Stimulated activated CD8-positive, alpha-beta memory T cell treated with anti-CD3 and anti-CD28 coated beads, Interleukin-4, amount 100 ng/mL, for 4 hours (primary cell): ENCODE measurements at places on chromosomes 13 and 19.

GRCh38 chr19:52694921-52695320 is 39.9 kb downstream of the ZNF611 start:
- no peak for DNase-seq

- no peak for DNase-seq
Observed at GRCh38 chr13:46523972-46524752, 28.8 kb upstream of the LRCH1 start.

- no peak for DNase-seq
Observed at GRCh38 chr13:80011448-80012212, 329.3 kb downstream of the SPRY2 start.

GRCh38 chr13:101346161-101346560 is 70.1 kb downstream of the NALCN start:
- DNase-seq = no peak

- no peak for DNase-seq
Observed at GRCh38 chr13:67515895-67516294, 285.8 kb upstream of the PCDH9 start.

DNA sequence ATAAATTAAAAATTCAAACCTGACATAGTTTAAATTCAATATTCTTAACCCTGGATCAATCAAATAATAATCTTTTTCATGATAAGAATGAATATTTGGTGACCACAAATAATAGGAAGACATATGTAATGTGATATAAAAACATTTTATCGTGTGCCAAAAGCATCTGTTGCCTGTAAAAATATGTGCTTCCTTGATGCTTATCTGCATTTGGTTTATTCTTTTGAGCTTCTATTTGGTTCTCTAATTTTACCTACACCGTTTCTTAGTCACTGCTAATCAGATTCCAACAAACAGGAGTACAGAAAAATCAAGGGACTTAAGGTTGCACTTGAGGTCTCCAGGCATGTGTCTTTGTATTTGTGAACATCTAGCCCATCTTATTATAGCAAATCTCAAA is 274.5 kb downstream of the DCT start:
- no peak for DNase-seq

DNA sequence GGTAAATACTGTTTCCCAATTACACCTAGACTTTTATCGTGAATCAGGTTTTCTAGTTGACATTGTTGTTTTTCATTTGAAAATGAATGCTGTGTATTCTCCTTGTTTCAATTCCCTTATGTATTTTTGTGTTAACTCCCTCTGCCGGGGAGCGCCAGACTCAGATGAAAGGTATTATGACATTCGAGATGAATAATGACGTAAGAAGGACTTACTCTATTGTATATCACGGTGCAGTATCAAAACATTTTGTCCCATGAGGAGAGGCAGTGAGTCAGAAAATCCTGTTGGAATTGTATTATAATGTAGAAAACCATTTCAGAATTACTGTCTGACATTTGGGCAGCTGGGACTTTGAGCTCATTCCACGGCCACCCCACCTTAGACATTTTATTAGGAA is 61.6 kb downstream of the LRCH1 start:
- no peak for DNase-seq

DNA sequence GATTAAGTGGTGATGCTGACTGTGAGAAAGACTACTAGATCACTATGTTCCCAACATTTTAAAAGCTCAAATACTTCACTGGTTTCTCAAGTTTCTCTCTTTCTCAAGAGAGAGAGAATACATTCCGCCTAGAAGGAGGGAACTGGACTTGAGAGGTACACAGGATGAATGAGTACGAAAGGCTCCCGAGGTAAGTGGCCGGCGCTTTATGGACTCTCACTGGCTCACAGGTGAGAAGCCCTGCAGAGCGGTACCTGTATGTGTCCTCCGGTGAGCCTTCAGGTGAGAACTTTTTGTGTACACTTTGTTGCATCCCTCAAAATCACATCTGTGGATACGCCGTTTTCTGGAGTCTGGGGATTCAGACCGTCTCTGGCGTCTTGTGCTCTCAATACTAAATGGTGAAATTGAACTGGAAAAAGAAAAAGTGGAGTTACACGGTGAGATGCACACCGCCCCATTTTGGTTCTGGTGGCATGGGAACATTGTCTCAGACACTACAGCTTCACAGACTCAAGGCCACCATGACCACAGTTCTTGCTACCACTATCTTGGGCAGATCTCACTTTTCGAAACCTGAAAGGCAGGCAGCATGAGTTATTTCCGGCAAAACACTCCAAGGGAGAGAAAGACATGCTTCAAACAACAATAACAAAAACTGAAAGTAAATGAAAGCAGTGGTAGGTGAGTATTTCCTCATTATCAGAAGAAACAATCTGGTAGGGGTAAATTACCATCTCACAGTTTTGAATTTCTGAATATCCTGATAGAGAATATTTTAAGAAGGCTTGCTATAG is 418.9 kb downstream of the KLF12 start:
- no peak for DNase-seq

GRCh38 chr13:43805681-43806128 is 18.9 kb upstream of the ENOX1 start:
- no peak for DNase-seq

- DNase-seq = no peak
Observed at GRCh38 chr13:52459668-52460067, 4.4 kb downstream of the CKAP2 start.

- no peak for DNase-seq
Observed at GRCh38 chr19:38666663-38667511, 19.4 kb downstream of the ACTN4 start.

- no peak for DNase-seq
Observed at GRCh38 chr19:16259385-16260159, 61.9 kb downstream of the AP1M1 start.

- no peak for DNase-seq
Observed at GRCh38 chr13:95741584-95742563, 64.9 kb downstream of the DNAJC3 start.

DNA sequence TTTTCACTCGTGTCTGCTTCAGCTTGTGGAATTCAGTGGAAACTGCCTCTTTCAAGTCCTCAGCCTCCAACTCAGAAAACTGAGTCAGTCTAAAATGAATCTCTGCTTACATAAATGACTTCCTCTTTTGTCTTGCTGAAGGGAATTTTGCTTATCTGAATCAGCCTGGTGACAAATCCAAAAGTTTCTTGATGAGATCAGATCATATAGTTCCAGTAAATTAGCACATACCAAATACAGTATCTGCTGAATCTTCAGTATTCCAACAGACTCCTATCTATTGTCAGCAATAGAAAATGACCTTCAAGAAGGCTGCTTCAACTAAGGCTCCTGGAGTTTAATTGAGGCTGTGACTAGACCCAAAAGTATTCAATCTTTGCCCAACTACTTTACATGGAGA is 290.0 kb downstream of the MZT1 start:
- DNase-seq = no peak

- DNase-seq = no peak
Observed at GRCh38 chr13:38685974-38686576, 802 bp upstream of the FREM2 start.

DNA sequence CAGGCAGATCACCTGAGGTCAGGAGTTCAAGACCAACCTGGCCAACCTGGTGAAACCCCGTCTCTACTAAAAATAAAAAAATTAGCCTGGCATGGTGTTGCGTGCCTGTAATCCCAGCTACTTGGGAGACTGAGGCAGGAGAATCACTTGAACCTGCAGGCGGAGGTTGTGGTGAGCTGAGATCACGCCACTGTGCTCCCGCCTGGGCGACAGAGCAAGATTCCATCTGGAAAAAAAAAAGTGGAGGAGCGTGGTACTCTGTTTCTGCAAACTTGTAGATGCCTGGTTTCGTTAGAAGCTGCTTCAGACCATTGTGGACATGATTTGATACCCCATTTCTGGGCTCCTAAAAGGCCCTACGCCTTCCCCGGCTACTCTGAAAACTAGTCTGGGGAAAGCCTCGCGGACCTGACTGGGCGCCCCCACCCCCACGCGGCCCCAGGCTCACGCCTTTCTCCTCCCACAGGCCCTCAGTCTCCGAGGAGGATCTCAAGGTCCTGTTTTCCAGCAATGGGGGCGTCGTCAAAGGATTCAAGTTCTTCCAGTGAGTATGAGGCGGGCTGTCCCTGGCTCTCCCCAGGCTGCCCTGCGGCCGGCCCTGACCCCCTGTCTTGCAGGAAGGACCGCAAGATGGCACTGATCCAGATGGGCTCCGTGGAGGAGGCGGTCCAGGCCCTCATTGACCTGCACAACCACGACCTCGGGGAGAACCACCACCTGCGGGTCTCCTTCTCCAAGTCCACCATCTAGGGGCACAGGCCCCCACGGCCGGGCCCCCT is 11.5 kb downstream of the PLPPR3 start:
- DNase-seq = no peak

DNA sequence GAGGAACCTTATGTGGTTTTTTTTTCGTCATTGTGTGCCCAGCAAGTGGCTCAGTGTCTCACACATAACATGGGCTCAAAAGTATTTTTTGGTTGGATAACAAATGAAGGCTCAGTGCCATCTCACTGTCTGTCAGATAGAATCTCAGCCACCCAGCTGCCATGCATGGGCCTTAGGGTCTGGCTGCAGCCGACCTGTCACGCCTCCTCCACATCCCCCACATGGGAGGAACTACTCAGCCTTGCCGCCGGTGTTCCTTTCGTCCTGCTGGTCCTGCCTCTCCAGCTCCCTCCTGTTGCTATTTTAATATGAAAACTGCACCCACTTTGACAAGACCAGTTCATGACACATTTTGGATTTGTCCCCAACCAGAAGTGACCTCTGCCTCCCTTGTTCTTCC is 121.2 kb downstream of the SHISA2 start:
- no peak for DNase-seq

- DNase-seq = no peak
Observed at GRCh38 chr19:20321139-20321763, 154.2 kb downstream of the ZNF486 start.

GRCh38 chr19:37983916-37984315 is 76.9 kb downstream of the SIPA1L3 start:
- no peak for DNase-seq

- no peak for DNase-seq
Observed at GRCh38 chr19:15365264-15365663, 14.3 kb downstream of the AKAP8 start.

DNA sequence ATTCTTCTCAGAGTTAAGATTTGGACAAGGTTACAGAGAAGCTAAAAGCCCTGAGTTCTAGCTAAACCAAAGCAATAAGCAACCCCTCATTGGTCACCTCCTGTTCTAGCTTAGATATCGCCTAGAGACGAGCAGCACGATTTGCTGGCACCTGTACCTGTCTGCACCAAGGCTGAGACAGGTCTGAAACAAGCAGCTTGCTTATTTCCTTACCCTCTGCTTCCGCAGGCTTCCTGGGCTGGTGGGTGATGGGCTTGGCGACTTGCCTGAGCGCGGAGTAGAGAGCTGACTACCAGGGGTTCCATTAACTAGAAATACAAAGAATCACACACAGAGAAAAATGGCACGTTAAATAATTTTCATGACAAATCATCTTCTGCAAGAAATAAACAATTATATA is 276.9 kb downstream of the DCLK1 start:
- no peak for DNase-seq

GRCh38 chr13:81078048-81078447 is 737.1 kb upstream of the SPRY2 start:
- no peak for DNase-seq

GRCh38 chr19:12676384-12676792 is 5.3 kb downstream of the DHPS start:
- DNase-seq = peak; percentile 84

GRCh38 chr19:6480848-6481415 is 655 bp downstream of the DENND1C start:
- no peak for DNase-seq

DNA sequence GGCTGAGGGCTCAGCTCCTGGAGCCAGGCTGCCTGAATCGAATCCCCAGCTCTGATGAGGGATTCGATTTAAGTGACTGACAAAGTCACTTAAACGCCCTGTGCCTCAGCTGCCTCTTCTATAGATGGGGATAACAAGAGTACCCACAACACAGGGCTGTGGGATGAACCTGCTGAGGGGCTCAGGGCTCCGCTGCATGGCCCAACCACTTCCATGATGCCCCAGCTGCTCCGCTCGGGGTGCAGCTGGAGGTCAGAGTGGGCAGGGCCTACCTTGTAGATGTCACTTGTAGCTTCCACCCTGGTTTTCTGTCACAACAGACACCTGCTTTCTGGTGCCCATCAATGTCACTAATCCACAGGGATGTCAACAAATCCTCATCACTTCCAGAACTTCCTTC is 39.2 kb downstream of the STK24 start:
- no peak for DNase-seq

- no peak for DNase-seq
Observed at GRCh38 chr19:13130886-13131490, 12.9 kb downstream of the NACC1 start.

GRCh38 chr19:47794526-47794925 is 9.8 kb downstream of the TPRX1 start:
- no peak for DNase-seq

DNA sequence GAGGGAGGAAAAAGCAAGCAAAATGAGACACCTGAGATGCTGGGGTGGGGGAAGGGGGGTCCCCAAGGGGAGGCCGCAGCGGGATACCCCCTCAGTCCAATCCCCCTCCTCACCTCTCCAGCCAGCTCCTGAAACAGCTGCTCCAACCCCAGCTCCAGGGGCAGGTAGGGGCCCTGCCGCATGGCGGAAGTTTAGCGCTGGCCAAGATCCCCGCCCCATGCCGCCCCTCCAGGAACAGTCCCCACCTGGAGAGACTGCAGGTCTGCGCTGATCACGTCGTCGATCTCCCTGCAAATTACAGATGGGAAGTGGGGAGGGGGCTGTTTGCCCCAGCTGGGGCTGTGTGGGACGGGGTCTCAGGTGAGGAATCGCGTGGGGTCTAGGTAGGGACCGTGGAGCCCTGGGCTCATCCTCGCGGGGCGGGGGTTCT is 9.0 kb downstream of the CAPN12 start:
- DNase-seq = no peak
